ENCODE measurements at places on chromosomes 6 and 20. TPM values are rescaled to one million over a fixed set of nuclear protein-coding genes. Genes with fewer than 3 reads are reported as not detected.

Gene CLIC5
- total RNA-seq = 2.1 TPM

Gene CAGE1
- 0.13 TPM for total RNA-seq

Gene TRIM31
- not detected for total RNA-seq

Gene NKAIN2
- total RNA-seq = not detected

Gene CD40
- total RNA-seq = 7.3 TPM

Gene GINS1
- 26.6 TPM for total RNA-seq

DNA sequence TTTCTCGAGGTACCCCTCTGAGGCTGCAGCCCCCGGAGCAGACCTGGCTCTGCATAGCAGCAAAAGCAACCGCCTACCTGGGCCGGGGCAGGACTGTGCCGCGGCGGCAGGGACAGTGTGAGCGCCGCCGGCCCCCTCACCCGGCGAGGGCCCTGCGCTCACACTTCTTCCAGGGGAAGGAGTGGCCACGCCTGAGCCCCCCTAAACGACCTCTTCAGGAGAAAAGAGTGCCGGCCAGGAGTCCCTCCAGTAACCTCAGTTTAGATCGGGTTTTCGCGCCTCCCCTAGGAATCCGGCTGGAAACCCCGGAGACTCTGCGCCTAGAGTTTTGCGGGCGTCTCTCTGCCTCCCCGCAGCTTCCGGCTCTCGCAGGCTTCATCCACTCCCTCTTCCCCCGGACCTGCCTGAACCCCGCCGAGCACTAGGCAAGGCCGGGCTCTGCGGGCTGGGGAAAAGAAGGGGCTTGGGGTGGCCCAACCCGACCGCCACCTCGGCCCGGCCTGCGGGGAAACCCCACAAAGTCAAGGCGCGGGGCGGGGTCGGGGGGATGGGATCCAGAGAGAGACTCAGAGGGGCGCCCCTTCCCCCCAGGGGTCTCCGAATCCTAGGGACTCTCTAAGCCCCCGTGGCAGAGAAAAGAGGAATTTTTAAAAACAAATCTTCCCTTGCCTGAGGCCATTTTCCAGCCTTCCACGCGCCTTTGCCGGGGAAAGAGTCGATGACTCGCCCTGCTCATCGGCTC, 558 bp downstream of the LINC00237 start:
- H3K4me1 ChIP-seq = no peaks in the 10 kb centered on the region
- H3K27ac ChIP-seq = no peak overlapping the region
- no peaks in the 10 kb centered on the region for H3K36me3 ChIP-seq

DNA sequence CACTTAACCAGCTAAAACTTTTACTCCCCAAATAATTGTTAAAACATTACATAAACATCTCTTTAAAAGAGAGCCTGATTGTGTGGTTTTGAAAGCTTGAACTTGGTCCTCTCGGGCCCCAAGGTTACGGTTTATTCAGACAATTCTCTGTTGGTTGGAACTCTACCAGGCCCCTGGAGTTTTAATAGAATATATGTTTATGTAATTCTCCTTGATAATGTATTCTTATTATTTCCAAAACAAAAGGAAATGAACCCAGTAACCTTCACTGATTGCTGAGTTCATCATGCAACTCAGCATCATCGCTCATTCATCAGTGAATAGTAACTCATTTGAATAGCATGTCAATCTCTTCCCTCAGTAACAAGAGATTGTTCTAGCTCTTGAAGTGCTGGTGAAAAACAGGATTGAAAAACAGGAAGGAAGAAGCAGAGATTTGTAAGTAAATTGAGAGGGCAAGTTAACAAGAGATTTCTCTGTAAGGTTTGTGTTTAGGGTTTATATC, 464.5 kb upstream of the MARCKS start:
- H3K4me3 ChIP-seq = no peak overlapping the region
- no peaks in the 10 kb centered on the region for H3K27me3 ChIP-seq
- no peaks in the 10 kb centered on the region for H3K36me3 ChIP-seq
- H3K4me1 ChIP-seq = 0 out of 2 replicates have a peak, but pooled peaks cover 7% of the 10 kb centered on the region

DNA sequence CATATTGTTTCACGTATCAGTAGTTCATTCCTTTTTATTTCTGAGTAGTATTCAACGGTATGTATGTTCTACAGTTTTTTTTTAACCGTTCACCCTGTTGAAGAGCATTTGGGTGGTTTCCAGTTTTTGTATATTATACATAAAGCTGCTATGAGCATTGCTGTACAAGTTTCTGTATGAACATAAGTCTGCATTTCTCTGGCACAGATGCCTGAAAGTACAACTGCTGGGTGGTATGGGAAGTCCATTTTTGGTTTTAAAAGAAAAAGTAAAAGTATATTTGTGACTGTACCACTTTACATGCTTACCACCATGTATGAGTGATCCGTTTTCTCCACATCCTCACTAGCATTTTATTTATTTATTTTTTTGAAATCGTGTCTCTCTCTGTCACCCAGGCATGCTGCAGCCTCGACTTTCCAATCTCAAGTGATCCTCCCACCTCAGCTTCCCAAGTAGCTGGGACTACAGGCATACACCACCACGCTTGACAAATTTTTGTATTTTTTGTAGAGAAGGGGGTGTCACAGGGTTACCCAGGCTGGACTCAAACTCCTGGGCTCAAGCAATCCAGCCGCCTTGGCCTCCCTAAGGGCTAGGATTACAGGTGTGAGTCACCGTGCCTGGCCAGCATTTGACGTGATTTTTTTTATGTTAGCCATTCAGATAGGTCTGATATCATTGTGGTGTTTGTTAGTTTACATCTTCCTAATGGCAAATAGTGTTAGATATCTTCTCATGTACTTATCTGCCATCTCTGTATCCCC, 11.0 kb upstream of the SIM1 start:
- H3K4me3 ChIP-seq = no peak overlapping the region
- H3K27ac ChIP-seq = no peak overlapping the region
- no peaks in the 10 kb centered on the region for H3K36me3 ChIP-seq
- no peaks in the 10 kb centered on the region for H3K4me1 ChIP-seq
- no peak for DNase-seq

- DNase-seq = no peak
- no peak overlapping the region for H3K27ac ChIP-seq
- H3K4me1 ChIP-seq = peaks cover 17% of the 10 kb centered on the region
- H3K4me3 ChIP-seq = no peak overlapping the region
Measured at GRCh38 chr6:37047346-37047688, 41.9 kb downstream of the FGD2 start.

DNA sequence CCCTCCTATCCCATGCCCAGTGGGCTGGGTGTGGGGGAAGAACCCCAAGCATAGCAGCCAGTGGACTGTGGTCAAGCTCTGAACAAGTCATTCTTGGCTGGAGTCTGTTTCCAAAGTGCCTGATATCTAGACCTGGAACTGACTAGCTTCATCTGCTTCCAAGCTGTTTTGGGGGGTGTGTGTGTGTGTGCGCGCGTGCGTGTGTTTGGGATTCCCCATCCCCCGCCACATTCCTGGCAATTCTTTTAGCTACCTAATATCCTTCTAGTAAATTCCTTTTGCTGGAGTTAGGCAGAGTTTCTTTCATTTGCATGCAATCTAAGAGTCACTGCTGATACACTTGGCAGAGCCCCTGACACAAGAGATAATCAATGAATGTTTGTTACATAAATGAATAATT, 7.8 kb downstream of the PAK5 start:
- no peak overlapping the region for H3K4me3 ChIP-seq
- no peak overlapping the region for H3K27ac ChIP-seq
- no peaks in the 10 kb centered on the region for H3K4me1 ChIP-seq
- H3K36me3 ChIP-seq = no peaks in the 10 kb centered on the region
